ENCODE measurements at places on chromosomes 2 and 18.
A peak's percentile ranks its signal among the peaks of the same experiment; 100 is the strongest.

DNA sequence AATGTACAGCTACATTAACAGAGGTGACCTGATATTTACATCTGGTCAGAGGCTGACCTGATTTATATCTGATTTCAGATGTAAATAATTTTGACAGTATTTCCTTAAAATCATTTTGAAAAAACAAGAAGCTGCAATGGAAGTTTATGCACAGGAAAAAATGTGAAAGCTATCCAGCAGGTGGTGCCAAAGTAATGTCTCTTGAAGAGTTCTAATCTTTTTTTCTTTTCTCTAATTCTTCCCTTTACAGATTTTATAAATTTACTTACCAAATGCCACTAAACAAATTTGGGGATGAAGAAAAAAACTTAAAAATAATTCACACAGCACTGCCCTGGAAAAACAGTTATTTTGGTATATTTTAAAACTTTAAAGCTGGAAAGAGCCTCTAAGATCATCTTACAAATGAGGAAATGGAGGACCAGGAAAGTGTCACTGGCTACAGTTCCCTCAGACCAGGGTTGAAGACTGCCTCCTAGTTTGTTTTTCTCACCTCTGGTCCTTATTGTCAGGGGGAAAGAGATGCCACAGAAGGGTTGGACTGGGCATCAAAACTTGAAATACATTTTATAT lies 16.4 kb upstream of the FBLN7 start:
- DNase-seq = peak; percentile 39

GRCh38 chr2:231581328-231581727 lies 11.3 kb upstream of the TEX44 start:
- DNase-seq = no peak

- DNase-seq = no peak
Measured at GRCh38 chr18:37712776-37713175, 147.2 kb upstream of the CELF4 start.

DNA sequence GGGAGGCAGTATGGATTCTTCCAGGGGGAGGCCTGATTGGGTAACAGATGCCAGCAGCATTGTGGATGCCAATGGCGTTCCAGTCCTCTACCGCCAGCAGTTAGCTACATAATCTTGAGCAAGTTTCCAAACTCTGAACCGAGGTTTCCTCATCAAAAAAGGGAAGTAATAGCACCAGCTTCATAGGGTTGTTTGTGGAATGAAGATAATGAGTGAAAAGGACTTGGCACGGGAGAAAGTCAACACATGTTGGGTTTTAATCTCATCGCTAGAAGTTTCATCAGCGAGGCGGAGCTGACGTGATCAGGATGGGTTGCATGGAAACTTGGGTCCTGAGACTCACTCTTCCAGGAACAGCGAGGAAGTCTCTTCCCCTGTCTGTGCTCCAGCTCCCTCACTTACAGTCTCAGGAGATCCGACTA lies 266.7 kb downstream of the SH3BP4 start:
- no peak for DNase-seq

DNA sequence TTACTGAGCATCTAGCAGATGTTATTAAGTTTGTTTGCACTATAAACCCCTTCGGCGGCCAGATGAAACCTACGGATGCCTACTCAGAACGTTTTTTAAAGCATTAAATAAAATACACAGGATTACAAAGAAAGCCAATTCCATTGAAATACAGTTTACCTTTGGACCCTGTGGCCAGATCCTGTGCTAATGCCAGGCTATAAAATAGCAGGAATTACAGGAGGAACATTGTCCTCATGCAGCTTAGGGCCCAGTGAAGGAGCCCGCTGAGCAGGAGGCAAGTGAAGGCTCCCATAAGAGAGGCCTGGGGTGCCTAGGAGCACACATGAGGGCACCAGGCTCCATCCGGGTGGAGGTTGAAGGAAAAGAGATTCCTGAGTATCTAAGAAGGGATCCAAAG lies 310.4 kb downstream of the MTX2 start:
- no peak for DNase-seq

GRCh38 chr2:153786016-153786415 lies 85.7 kb upstream of the GALNT13 start:
- no peak for DNase-seq

Measured in GM13976 (cell line).